ENCODE measurements at places on chromosomes 4 and X.

GRCh38 chr4:184274286-184274951 lies 56.7 kb upstream of the ENPP6 start:
- peak; percentile 61 for DNase-seq

- DNase-seq, result no peak
Measured at GRCh38 chr4:141447761-141448160, 188.6 kb upstream of the IL15 start.

DNA sequence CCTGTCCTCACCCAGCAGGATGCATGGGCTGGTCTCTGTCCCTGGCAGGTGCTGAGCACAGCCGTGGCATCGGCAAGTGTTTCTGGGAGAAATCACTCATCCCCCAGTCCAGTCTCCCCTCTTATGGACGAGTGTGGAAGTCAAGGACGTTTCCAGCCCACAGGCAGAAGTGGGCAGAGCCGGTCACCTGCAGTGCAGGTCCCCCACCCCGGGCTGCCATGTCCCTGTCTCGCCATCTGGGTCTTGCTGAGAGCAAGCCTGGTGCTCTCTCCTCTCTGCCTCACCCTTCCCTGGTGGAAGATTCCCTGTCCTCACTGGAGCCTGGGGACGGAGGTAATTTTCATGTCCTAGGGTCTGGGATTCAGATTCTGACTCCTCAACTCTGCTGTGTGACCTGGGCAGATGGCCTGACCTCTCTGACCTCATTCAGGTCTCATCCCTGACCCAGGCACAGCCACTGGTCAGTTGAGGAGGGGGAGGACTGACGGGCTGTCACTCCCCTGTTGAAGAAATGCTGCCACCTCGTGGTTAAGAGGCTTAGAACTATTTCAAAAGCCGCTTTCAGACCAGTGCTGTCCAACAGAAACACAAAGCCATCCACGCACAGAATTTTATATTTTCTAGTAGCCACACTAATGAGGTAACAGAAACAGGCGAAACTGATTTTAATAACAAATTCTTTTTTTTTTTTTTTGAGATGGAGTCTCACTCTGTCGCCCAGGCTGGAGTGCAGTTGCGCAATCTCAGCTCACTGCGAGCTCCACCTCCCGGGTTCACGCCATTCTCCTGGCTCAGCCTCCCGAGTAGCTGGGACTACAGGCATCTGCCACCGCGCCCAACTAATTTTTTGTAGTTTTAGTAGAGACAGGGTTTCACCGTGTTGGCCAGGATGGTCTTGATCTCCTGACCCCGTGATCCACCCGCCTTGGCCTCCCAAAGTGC lies 1.8 kb downstream of the CPZ start:
- peak; percentile 70 for DNase-seq

GRCh38 chrX:138877746-138878145 lies 166.2 kb upstream of the FGF13 start:
- no peak for DNase-seq

DNA sequence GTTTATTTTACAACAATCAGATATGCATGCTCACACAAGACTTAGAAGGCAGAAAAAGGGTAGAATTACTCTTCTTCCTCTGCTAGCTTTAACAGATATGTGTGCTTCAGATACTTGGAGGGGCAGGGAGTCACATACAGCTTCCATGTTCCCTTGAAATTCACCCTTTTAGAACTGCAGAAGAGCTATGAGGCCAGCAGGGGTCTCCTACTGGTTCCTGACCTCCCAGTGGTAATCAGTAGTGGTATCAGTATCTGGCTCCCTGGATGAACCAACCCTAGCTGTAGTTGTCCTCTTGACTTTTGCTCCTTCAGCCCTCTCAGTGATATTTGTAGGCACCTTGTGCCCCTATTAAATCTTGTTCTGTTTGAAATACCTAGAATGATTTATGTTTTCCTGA lies 81.5 kb downstream of the RCHY1 start:
- DNase-seq, result no peak

DNA sequence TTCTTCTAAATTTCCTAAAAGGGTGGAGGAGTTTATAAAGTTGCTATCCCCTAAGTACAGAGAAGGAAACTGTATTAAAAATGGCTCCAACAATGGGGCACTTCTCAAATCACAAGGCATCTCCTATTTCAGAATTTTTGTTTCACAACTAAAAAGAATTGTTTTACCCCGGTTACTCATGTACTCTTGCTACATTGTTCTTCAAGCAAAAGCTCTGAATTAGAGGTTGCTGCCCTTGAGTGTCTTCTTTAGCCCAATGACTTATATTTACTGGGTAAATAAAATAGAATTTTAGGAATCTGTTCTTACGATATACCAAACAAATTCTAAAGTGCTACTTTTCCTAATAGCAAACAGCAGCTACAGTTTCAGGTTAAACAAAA lies 67.5 kb downstream of the PPEF2 start:
- DNase-seq, result no peak

GRCh38 chr4:155921597-155921996 lies 18.1 kb downstream of the TDO2 start:
- no peak for DNase-seq

DNA sequence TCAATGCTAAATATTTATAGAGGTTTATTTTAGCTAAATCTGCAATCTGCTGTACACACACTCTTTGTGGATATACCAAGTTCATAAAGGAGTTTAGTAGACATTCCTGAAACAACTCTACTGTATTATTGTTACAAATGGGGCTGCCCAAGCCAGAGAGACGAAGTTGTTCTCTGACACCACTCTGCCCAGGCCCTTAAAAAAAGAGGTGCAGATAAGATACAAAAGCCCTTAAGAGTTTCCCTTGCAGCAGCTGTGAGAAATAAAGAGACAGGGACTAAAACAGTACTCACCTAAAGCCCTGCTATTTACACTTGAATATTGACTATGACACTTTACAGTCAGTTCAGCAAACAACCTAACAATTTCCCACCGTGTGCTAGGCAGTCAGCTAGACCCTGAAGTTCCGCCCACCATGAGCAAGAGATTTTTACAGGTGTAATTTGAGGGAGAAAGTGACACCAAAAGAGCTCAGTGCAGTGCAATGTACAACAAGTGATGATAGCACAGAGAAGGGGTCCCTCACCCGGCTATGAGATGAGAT lies 191.7 kb downstream of the PRDM5 start:
- DNase-seq, result no peak

DNA sequence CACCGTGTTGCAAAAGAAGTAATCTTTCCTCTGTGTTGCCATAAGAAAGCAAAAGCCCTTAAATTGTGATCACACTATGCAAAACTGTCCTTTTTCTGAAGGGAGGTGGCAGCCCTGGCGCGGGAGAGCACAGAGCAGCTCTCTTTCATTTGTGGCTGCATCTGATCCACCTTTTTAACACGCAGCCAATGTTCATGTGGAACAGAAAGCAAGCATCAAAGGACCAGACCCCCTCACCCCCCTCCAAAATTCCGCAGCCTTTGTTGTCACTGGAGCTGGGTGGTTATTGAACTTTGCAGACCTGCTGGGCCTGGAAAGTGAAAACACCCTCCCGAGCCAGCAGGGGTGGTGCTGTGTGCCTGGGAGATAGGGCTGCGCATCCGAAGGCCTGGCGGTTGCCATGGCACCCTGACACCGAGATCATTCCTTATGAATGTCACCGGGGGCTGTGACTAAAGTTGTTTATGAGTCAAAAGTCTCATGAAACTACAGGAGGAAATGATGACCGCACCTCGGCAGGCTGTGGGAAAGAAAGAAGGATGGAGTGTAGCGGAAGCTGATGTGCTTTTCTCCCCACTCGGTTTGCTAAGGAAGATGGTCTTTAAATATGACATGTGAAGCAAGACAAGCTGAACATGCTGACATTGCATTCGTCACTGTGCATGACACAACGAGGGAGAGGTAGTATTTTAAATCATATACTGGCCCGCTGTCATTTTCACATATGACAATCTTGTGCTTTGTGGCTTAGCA lies 367.4 kb downstream of the UNC5C start:
- DNase-seq, result no peak

GRCh38 chr4:71453531-71453930 lies 114.7 kb downstream of the SLC4A4 start:
- DNase-seq, result no peak

GRCh38 chr4:119233750-119234149 lies 21.2 kb downstream of the USP53 start:
- DNase-seq, result no peak

DNA sequence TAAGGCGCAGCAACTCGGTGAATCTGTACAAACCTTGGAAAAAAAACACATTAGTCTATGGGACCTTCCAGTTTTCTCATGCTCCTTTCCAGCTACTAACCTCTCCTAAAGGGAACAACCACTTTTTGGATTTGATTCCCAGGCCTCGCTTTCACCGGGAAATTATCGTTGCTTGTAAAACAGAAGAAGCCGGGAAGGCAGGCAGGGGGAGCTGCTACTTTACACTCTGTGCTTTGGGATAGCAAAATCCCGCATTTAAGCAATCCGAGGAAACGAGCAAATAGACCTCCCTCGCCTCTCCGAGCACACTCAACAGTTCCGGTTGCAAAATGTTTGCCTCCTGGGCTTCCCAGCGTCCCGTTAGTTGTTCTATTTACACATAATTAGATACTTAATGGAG lies 1.2 kb downstream of the CD38 start:
- DNase-seq, result peak; percentile 65

DNA sequence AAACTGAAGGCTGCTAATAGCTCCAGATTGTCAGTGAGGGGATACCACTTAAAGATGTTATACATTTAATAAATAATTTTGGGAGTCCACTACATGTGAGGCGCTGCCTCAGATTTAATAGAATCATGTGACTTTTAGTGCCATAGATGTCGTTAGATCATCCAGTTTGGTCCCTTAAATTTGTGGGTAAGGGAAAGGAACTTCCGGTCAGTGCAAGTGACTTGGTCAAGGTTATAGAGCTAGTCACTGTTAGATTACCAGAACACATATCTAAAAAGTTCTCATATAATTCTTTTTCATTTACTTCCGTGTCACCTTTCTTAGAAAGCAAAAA lies 529 bp upstream of the UBA6 start:
- DNase-seq, result no peak

DNA sequence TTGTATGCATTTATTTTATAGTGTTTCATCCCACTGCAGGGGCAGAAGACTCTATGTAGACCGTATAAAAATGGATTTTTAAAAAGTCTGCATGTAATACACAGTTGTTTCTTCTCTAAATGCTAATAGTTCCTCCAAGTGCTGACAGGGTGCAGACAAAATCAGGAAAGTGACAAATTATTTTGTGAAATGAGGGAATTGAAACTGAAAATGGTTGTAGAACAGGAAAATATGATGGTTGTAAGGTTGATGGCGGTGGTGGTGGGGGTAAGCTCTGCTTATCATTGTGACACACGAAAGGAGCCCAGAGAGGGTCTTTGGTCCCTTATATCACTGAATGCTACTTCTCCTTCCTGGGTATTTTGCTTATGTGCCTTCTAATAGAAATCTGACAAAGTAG lies 4.3 kb downstream of the IL15 start:
- no peak for DNase-seq

GRCh38 chrX:129158505-129158904 lies 364.8 kb downstream of the SMARCA1 start:
- DNase-seq, result no peak

- no peak for DNase-seq
Measured at GRCh38 chrX:70386235-70386634, 36.9 kb upstream of the GDPD2 start.

- no peak for DNase-seq
Measured at GRCh38 chrX:149950681-149951080, 12.4 kb upstream of the EOLA2 start.

- no peak for DNase-seq
Measured at GRCh38 chr4:185513489-185514181, 21.7 kb downstream of the PDLIM3 start.

- no peak for DNase-seq
Measured at GRCh38 chr4:156998500-156999174, 27.0 kb upstream of the PDGFC start.

DNA sequence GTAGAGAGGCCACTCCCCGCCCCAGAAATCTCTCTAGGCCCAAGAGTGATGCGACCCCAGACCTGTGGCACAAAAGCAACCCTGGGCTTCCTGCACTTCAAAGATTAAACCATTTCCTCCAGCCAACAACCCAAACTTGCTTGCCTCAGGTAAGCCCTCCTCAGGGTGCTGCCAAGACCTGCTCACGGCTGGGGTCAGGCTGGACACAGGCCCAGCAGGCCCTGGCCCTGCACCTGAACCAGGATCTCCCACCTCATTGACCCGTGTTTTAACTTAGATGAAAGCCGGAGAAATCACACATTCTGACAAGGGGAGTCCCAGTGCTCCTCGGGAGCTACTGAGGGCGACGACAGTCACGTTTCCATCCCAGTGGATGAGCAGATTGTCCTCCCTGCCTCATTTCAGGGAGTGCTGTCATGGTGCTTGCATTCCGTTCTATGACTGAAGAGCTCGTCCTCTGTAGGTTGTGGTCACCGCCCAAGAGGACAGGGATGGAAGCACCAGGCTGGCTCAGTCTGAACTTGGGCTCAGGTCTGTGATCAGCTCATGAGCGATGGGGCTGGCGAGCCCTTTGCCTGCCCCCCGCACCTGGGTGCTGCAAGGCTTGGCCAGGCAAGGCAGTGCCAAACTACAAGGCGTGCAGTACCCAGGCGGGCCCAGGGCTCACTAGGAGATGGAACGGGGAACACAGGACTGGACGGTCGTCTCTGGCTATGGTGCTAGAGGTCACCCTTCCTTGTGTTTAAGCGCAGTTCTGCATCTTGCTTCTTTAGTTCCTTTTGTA lies 25.9 kb downstream of the WDR1 start:
- peak; percentile 45 for DNase-seq

DNA sequence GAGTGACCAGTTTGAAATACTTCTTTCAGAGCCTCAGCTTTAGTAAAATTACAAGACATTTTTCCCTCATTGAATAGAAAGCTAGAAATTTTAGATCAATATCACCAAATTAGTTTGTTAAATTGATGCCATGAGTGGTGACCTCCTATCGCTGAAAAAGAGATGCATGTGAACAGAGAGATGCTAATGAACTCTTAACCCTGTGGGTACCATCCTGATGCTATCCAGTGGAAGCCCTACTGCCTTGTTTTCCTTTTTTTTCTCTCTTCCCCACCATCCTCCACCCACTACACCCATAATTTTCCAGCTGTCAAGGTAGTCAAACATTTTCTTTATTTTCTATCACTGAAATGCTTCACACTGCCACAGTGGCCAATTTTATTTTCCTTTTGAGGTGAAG lies 61.9 kb downstream of the PPEF1 start:
- no peak for DNase-seq

GRCh38 chr4:132299841-132300240 lies 849.3 kb upstream of the PCDH10 start:
- DNase-seq, result no peak
